ENCODE measurements at places on chromosomes 1 and 21.

GRCh38 chr1:61083013-61083806 is 849 bp downstream of the NFIA start:
- DNase-seq: no peak

DNA sequence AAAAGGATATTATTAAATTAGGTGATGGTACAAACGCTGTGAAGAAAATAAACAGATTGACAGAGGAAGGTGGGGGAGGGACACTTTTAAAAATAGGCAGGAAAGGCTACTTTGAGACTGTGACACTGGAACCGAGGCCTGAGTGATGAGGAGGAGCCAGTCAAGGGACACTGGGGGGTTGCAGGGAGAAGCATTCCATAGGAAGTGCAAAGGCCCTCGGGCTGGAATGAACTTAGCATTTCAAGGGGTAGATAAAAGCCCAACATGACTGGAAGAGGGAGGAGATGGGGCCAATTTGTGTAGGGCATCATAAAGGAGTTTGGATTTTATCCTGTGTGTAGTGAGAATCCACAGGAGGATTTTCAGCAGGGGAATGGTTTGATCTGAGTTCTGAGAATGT is 15.9 kb downstream of the C1orf94 start:
- DNase-seq: no peak

GRCh38 chr21:45140346-45140940 is 66.1 kb downstream of the ADARB1 start:
- DNase-seq: peak; percentile 87

- no peak for DNase-seq
Measured at GRCh38 chr1:24895511-24895910, 34.6 kb downstream of the RUNX3 start.

DNA sequence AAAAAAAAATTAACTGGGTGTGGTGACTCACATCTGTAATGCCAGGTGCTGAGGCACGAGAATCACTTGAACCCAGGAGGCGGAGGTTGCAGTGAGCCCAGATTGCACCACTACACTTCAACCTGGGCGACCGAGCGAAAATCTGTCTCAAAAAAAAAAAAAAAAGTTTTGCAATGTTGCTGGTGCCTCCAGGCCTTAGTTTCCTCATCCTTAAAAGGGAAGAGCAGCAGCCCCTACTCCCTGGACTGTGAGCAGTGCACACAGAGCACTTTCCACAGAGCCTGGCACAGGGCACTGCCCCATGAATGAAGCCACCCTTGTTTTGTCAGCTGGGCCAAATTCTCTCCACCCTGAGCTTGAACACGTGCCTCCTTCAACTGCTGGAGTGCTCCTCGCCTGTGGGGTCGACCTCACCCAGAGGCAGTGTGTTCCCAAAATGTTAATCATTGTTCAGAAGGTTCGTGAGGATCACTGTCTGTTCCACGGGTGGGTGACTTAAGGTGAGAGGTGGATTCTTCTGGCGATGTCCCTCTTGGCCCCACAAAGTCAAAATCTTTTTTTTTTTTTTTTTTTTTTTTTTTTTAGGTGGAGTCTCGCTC is 152.1 kb upstream of the TMEM51 start:
- no peak for DNase-seq

- no peak for DNase-seq
Measured at GRCh38 chr21:46051379-46051770, 46.5 kb upstream of the COL6A2 start.

DNA sequence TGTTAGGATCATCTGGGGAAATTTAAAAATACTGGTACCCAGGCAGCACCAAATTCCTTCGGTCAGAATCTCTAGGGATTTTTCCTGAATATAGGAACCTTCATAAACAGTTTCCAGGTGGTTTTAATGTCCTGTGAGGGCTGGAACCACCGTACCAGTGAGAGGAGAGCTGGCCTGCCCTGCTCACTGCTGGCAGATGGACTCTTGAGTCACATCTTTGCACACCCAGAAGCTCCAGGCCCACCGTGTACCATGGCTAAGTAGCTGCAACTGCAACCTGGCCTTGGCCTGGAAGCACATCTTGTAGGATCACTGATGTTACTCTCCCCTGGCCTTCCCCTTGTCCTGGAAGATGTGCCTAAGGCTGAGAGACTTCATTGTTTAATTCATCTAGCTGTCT is 181.5 kb downstream of the DISC1 start:
- no peak for DNase-seq

GRCh38 chr1:224781800-224782199 is 147.7 kb upstream of the DNAH14 start:
- DNase-seq: no peak

DNA sequence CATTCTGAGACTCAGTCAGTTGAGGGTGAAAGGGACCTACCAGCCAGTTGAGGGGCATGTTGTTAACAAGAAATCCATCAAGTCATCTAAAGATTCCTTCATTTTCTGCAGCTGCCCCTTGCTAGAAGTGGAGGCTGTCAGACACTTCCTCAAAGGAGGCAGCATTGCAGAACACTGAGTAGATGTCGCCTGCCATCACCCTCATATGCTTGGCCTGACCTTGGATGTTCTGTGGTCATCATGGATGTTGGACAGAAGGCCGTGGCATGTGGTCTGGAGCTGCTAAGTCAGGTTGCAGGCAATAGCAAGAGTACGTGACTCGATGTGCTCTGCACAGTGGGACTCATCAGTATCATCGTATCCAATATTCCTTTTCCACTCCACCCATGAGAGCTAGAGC is 70.6 kb downstream of the GATAD2B start:
- no peak for DNase-seq

DNA sequence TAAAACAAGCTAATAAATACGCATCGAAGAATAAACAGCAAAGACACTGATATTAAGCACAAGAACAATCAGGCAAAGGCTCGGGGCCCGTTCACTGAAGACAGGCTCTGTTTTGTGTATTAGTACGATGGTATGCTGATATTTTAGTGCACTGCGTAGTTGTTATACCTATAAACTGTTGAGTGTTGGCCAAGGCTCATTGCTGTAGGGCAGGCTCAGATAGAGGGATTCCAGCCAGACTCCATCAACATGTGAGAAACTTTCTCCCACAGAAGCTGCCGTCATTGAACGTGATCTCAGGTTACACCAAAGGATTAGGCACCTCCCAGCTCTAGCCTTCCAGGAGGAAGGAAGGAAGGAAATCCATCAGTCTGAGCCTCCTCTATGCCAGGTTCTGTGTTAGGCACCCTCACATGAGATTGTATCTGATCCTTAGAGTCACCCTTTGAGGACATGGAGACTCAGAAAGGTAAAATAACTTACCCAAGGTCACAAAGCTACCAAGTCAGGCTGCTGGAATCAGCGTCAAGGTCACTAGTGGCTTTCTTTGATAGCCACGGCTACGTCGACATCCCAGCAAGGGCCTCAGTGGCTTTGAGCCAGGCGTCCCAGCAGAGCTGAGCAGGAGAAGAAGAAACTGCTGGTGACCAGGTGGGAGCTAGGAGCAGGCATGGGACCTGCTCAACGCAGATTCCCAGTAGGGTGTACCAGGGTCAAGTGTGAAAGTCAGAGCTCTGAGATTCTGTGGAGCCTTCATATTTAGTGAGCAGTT is 14.8 kb downstream of the BCAR3 start:
- DNase-seq: no peak

DNA sequence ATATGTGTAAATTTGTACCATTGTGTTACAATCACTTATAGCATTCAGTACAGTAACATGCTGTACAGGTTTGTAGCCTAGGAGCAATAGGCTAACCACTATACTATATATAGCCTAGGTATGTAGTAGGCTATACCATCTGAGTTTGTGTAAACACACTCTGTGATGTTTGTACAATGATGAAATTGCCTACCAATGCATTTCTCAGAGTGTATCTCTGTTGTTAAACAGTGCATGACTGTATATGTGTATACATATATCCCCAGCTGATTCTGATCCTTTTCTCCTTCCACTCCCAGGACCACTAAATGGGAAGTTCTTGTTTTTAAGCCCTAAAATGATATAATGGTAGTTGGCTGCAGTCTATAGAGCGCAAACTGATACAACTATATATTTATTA is 7.8 kb downstream of the GNPAT start:
- peak; percentile 87 for DNase-seq

GRCh38 chr1:227766015-227766634 is 30.9 kb downstream of the SNAP47 start:
- no peak for DNase-seq

DNA sequence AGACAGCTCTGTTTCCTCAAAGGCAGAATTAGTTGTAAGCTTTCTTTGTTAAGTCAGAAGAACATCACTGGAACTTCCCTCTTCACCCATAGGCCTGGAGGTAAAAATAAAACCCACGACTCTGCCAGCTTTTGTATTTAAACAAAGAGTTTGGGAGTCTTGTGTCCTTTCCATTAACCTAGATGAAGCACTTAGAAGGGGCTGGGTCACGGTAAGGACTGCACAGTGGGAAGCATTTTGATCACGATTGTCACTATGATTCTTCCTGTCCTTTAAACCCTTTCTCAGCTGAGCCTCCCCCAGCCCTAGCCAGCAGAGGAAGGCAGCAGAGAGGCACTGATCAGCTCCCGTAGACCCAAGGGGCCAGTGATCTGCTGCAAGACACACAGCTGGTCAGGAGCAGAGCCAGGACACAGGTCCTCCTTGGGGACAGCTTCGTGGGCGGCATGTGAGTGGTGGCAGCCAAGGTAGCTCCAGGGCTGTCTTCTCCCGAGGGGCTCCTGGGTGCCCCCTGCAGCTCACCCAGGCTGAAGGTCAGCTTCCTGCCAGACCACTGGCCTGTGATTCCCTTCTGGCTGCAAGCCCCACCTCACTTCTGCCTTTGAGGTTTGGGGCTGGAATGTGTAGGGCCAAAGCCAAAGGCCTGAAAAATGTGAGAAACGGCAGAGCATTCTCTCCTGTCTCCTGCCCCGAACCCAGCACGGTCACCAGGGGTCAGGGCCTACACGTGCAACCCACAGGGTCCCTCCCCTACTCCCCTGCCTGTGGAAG is 4.0 kb upstream of the LAPTM5 start:
- DNase-seq: no peak

- no peak for DNase-seq
Measured at GRCh38 chr1:45437323-45437722, 53.6 kb downstream of the TESK2 start.

- DNase-seq: peak; percentile 83
Measured at GRCh38 chr1:155989242-155990004, 11.1 kb upstream of the ARHGEF2 start.

- no peak for DNase-seq
Measured at GRCh38 chr1:1552263-1552639, 11.8 kb upstream of the TMEM240 start.

- DNase-seq: no peak
Measured at GRCh38 chr1:183877053-183877720, 72.3 kb downstream of the RGL1 start.

DNA sequence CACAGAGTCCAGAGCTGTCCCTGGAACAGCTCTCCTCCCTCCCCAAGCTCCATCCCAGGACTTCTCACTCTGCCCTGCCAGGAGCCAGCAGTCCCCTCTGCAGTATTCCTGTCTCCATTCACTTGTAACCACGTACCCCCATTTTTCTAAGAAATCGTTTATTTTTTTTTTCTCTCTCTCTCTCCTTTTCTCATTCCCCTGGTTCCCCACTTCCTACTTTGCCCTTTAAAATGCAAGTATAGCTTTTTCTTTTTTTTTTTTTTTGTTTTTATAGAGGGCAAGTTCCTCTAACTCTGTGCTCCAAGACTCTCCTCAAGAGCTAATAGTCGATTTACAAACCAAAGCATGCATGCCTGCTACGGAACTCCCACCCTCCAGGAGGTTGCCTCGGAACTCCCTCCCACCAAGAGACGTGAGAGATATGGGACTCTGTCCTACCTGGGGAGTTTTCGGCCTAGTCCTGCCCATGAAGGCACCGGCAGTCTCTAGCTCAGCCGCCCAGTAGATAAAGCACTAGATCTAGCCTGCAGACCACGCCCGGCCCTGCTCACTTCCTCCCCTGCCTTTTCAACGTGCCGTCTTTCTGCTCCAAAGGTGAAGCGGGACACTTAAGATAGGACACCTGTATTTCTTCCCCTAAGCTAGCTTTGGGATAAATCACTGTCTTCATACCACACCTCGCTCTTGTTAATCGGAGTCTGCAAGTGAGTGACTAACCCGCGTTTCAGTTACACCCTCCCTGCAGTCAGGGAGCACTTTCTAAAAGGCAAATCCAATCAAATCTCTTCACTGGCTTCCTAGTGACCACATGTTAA is 27.7 kb downstream of the TNFRSF9 start:
- DNase-seq: no peak

- no peak for DNase-seq
Measured at GRCh38 chr1:89873770-89874169, 52.9 kb downstream of the LRRC8D start.

DNA sequence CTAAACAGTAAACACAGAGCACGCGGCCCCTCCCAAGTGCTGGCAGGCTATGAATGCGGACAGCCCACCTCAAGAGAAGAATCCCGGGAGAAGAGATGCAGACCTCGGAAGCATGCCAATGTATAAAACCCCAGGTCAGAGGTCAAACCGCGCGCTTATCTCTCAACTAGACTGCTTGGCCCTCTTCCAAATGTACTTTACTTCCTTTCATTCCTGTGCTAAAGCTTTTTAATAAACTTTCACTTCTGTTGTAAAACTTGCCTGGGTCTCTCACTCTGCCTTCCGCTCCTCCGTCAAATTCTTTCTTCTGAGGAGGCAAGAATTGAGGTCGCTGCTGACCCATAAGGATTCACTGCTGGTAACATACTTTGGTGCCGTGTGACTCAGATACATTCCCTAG is 216.0 kb downstream of the S1PR1 start:
- no peak for DNase-seq
